PC-3 (cell line): ENCODE measurements at places on chromosomes 7 and 10. TPM values are rescaled to one million over a fixed set of nuclear protein-coding genes. Genes with fewer than 3 reads are reported as not detected.

Gene GIMAP5
- total RNA-seq: not detected in 2 replicates

Gene RPEL1
- not detected in 2 replicates for total RNA-seq

Gene HOXA13
- 12.1 and 14.9 TPM in 2 replicates for total RNA-seq

Gene GPER1
- total RNA-seq: 4.9 and 8.0 TPM in 2 replicates

Gene CPVL
- 14.7 and 15.3 TPM in 2 replicates for total RNA-seq

Gene CAMK2B
- total RNA-seq: 0.69 and 1.2 TPM in 2 replicates

Gene TMEM139
- total RNA-seq: 5.2 and 6.2 TPM in 2 replicates

Gene TAF5
- total RNA-seq: 7.0 and 8.4 TPM in 2 replicates

Gene DKK1
- total RNA-seq: 1,187 and 1,592 TPM in 2 replicates

Gene GIMAP1
- total RNA-seq: not detected in 2 replicates

Gene POLR2J
- 71.6 and 101 TPM in 2 replicates for total RNA-seq

Gene NPFFR1
- total RNA-seq: not detected in 2 replicates
